ENCODE measurements at places on chromosomes 7 and 10.

GRCh38 chr10:14859043-14859442 is 19.6 kb upstream of the SUV39H2 start:
- no peak for DNase-seq

- no peak for DNase-seq
Measured at GRCh38 chr7:118214833-118215182, 9.7 kb upstream of the ANKRD7 start.

- DNase-seq, result no peak
Measured at GRCh38 chr7:101804088-101804963, 13.1 kb upstream of the CUX1 start.

DNA sequence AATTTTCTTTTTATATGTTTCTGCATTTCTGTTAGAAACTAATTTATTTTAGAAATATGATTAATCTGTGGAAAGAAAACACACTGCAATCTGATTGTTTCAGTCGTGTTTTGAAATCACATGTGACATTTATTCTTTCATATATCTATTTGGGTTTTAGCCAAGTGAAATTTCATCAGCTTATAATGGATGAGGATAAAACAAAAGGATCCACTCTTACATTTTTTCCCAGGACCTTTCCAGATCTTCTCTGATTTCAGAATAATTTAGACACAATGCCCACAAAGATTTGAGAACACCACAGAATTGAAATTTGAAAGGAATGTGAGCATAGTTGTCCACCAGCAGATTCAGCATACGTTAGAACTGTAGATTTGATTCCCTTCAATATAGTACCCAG is 29.1 kb downstream of the CBLL1 start:
- no peak for DNase-seq

GRCh38 chr7:50399635-50400034 is 50.5 kb downstream of the FIGNL1 start:
- no peak for DNase-seq

GRCh38 chr7:80392229-80393169 is 119.4 kb downstream of the GNAT3 start:
- DNase-seq, result no peak

GRCh38 chr7:51352174-51353100 is 35.8 kb upstream of the COBL start:
- DNase-seq, result no peak

DNA sequence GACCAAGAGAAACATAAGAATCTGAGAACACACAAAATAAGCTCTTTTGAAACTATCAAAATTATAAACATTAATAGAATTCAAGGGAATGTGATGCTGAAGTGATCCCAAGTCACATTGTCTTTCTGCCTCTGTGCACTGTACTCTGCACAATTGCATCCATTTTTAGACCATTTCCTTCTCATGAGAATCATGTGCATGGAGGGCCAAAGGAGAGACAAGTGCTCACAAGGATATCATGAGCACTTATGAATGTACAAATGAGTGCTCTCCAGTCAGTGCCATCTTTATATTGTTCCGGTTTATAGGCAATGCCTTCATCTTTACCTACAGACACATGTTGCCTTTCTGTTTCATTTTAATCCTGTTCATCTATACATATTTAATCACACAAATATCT is 36.9 kb downstream of the MET start:
- DNase-seq, result no peak

Data from effector memory CD4-positive, alpha-beta T cell (primary cell).